Esophagus muscularis mucosa (tissue), 4 donors: ENCODE measurements at places on chromosomes 2 and 18. TPM values are rescaled to one million over a fixed set of nuclear protein-coding genes. Genes with fewer than 3 reads are reported as not detected.

- no peaks in the 10 kb centered on the region for H3K36me3 ChIP-seq
- H3K27me3 ChIP-seq = no peaks in the 10 kb centered on the region
- DNase-seq = peak; percentile 62
These were observed 16.5 kb downstream of the CPLX4 start for GRCh38 chr18:59301929-59302328.

The POMC gene
- total RNA-seq = 30.3 TPM

DNA sequence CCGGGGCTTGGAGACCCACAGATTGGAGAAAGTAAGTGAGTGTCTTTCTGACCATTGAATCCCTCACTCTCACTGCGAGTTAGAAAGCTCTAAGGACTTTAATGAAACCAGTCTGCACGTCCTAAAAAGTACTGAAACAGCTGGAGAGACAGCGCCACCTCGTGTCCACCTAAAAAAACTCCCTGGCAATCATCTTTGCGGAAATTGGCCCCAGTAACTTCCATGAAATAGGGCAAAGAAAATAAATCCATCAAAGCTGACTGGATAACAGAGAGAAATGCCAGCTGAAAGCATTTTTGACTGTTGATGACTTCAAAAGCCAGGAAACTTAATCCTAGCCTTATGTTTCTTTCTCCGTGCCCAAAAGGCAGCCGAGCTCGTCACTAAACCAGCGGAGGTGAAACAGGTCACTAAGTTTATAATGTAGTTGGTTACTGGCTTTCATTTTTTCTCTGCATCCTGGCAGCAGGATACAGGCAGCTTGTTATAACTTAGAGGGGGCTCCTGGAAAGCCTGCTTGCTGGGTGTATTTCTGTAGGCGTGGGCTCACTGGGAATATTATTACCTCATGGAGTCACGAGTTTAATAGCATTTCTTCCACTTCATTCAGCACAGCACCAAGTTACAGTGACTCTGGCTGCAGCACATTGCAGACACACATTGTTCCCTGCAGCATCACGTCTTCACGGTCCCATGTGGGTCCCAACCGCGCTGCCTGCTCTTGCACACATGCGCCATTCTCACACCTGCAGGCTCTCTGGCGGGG lies 266.5 kb downstream of the HRH4 start:
- peak; percentile 75 for DNase-seq
- H3K27ac ChIP-seq = no peak overlapping the region
- H3K27me3 ChIP-seq = no peaks in the 10 kb centered on the region
- H3K4me1 ChIP-seq = no peaks in the 10 kb centered on the region

The STRADB gene
- 14.5 TPM for total RNA-seq

DNA sequence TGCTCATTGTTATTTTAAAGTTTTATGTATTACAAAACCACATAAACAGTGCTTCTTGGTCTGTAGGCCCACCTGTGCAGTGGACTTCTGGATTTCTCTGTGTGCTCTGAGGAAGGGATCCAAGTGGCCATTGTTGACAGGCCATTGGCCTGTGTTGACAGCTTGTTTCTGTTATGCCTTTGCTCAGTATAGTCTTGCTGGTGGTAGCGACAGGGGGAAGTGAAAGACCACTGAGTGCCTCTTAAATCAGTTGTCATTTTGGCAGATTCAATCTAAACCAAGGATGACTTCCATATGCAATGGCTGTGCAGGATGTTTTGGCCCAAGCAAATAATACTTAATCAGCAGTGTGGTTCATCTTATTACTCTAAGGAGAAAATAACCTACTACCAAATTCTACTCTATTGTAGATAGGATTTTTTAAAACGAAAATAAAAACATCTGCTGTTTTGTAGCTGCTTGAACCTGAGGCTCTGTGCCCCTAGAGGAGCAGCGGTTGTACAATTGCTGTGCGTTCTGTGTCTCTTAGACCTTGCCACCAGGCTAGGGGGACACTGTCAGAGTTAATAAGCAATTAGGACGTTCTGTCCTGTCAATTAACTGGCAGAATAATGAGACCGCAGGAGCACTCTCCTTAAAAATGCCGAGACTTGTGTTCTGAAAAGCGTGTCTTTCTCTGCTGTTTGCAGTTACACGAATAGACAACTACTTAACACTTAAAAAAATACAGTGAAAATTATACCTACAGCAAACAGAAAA lies 108.2 kb downstream of the RHBDD1 start:
- no peaks in the 10 kb centered on the region for H3K36me3 ChIP-seq
- no peak overlapping the region for H3K27ac ChIP-seq
- H3K4me1 ChIP-seq = no peaks in the 10 kb centered on the region

- H3K4me3 ChIP-seq = peak within 1 kb of the TSS; percentile 81
- H3K27me3 ChIP-seq = no peaks in the 10 kb centered on the region
- H3K4me1 ChIP-seq = peaks cover 49% of the 10 kb centered on the region
- peak within 1 kb of the TSS; percentile 99 for H3K27ac ChIP-seq
These were observed at the start of gene HDAC4 for GRCh38 chr2:239400596-239401066. Gene HDAC4 (minus strand): TSS chr2:239401020. CDS start chr2:239352699, 48,321 bp downstream.

DNA sequence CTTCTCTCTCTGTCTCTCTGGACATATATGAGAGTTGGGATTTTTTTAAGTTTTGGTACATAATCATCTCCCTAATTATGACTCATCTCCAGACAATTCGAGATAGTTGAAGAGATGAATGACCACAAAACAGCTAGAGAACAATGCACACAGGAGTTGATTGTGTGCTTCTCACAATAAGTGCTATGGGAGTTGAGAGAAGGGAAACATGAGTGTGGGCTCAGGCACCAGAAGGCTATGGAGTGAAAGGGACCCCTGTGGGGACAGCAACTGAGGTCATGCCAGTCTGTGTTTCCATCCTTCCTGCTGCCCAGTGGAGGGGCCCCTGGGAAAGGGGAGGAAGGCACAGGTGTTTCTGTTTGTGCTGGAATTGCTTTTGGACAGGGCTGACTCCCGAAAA lies 6.5 kb upstream of the YWHAQ start:
- DNase-seq = no peak
- H3K36me3 ChIP-seq = no peaks in the 10 kb centered on the region
- no peak overlapping the region for H3K4me3 ChIP-seq
- H3K27ac ChIP-seq = no peak overlapping the region

The G6PC2 gene
- total RNA-seq = not detected

The CLEC4F gene
- not detected for total RNA-seq

The MAP2 gene
- total RNA-seq = 62.6 TPM

The PARD3B gene
- total RNA-seq = 35.4 TPM

The IL36A gene
- not detected for total RNA-seq

The CREG2 gene
- not detected for total RNA-seq

GRCh38 chr2:68992933-68993332 lies 18.5 kb downstream of the GKN1 start:
- no peak overlapping the region for H3K4me3 ChIP-seq
- no peak overlapping the region for H3K27ac ChIP-seq
- no peaks in the 10 kb centered on the region for H3K36me3 ChIP-seq
- H3K4me1 ChIP-seq = no peaks in the 10 kb centered on the region

The RFTN2 gene
- 7.4 TPM for total RNA-seq

GRCh38 chr18:9750606-9751304 lies 42.7 kb downstream of the RAB31 start:
- no peaks in the 10 kb centered on the region for H3K36me3 ChIP-seq
- peak; percentile 68 for DNase-seq
- H3K4me3 ChIP-seq = no peak overlapping the region
- H3K27ac ChIP-seq = no peak overlapping the region

The CCDC148 gene
- total RNA-seq = 3.2 TPM

- no peaks in the 10 kb centered on the region for H3K4me1 ChIP-seq
- H3K36me3 ChIP-seq = no peaks in the 10 kb centered on the region
- no peak overlapping the region for H3K27ac ChIP-seq
These were observed 237.6 kb upstream of the APCDD1 start for GRCh38 chr18:10216791-10217190.

GRCh38 chr2:129253461-129253812 lies 726.0 kb upstream of the RAB6C start:
- H3K4me3 ChIP-seq = no peak overlapping the region
- no peaks in the 10 kb centered on the region for H3K36me3 ChIP-seq
- peaks cover 4% of the 10 kb centered on the region for H3K27me3 ChIP-seq
- peak; percentile 89 for DNase-seq

The AMER3 gene
- total RNA-seq = not detected

- H3K36me3 ChIP-seq = peaks cover 65% of the 10 kb centered on the region
- no peaks in the 10 kb centered on the region for H3K27me3 ChIP-seq
- H3K4me1 ChIP-seq = no peaks in the 10 kb centered on the region
These were observed 7.6 kb downstream of the RTTN start for GRCh38 chr18:70197844-70198243.

The HOXD3 gene
- total RNA-seq = 1.7 TPM

- H3K4me1 ChIP-seq = peaks cover 17% of the 10 kb centered on the region
- no peaks in the 10 kb centered on the region for H3K27me3 ChIP-seq
- DNase-seq = no peak
- H3K4me3 ChIP-seq = no peak overlapping the region
These were observed 115.6 kb upstream of the CYP1B1 start for GRCh38 chr2:38191516-38191915.

- no peaks in the 10 kb centered on the region for H3K36me3 ChIP-seq
- no peak overlapping the region for H3K27ac ChIP-seq
- no peak overlapping the region for H3K4me3 ChIP-seq
- no peaks in the 10 kb centered on the region for H3K27me3 ChIP-seq
- no peaks in the 10 kb centered on the region for H3K4me1 ChIP-seq
These were observed 109.1 kb downstream of the HAUS1 start for GRCh38 chr18:46213295-46213694.

GRCh38 chr2:158539176-158540005 lies 82.6 kb downstream of the PKP4 start:
- peak overlapping the region; percentile 45 for H3K27ac ChIP-seq
- H3K4me1 ChIP-seq = peaks cover 15% of the 10 kb centered on the region
- no peak for DNase-seq
- no peaks in the 10 kb centered on the region for H3K36me3 ChIP-seq
- H3K27me3 ChIP-seq = no peaks in the 10 kb centered on the region

The HOXD11 gene
- total RNA-seq = not detected

DNA sequence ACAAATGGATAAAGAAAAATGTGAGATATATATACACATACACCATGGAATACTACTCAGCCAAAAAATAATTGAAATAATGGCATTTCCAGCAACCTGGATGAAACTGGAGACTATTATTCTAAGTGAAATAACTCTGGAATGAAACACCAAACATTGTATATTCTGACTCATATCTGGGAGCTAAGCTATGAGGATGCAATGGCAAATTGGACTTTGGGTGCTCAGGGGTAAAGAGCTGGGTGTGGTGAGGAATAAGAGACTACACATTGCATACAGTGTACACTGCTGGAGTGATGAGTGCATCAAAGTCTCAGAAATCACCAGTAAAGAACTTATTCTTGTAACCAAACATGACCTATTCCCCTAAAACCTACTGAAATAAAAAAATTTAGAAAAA lies 636.0 kb upstream of the LRATD1 start:
- H3K27me3 ChIP-seq = no peaks in the 10 kb centered on the region
- no peaks in the 10 kb centered on the region for H3K4me1 ChIP-seq
- no peak for DNase-seq
- no peaks in the 10 kb centered on the region for H3K36me3 ChIP-seq
- H3K27ac ChIP-seq = no peak overlapping the region

The ST8SIA5 gene
- 0.26 TPM for total RNA-seq

The ADCY3 gene
- total RNA-seq = 66.9 TPM

The PER2 gene
- total RNA-seq = 9.1 TPM

- peak overlapping the region; percentile 60 for H3K27ac ChIP-seq
- H3K4me1 ChIP-seq = peaks cover 42% of the 10 kb centered on the region
- no peaks in the 10 kb centered on the region for H3K36me3 ChIP-seq
- no peaks in the 10 kb centered on the region for H3K27me3 ChIP-seq
These were observed 99.0 kb downstream of the ZFP36L2 start for GRCh38 chr2:43127208-43127940.

- no peak for DNase-seq
- no peak overlapping the region for H3K4me3 ChIP-seq
- H3K27me3 ChIP-seq = no peaks in the 10 kb centered on the region
- no peak overlapping the region for H3K27ac ChIP-seq
- H3K36me3 ChIP-seq = no peaks in the 10 kb centered on the region
- H3K4me1 ChIP-seq = peaks cover 3% of the 10 kb centered on the region
These were observed 558.9 kb upstream of the PKDCC start for GRCh38 chr2:41488888-41489287.

- H3K27me3 ChIP-seq = no peaks in the 10 kb centered on the region
- H3K36me3 ChIP-seq = no peaks in the 10 kb centered on the region
- no peak overlapping the region for H3K27ac ChIP-seq
- H3K4me3 ChIP-seq = no peak overlapping the region
- no peaks in the 10 kb centered on the region for H3K4me1 ChIP-seq
These were observed 330.2 kb upstream of the FANCL start for GRCh38 chr2:58571181-58571852.

GRCh38 chr2:9984217-9984739 lies 32.8 kb downstream of the GRHL1 start:
- no peaks in the 10 kb centered on the region for H3K27me3 ChIP-seq
- peaks cover 34% of the 10 kb centered on the region for H3K4me1 ChIP-seq
- peak overlapping the region; percentile 50 for H3K27ac ChIP-seq
- no peak for DNase-seq
- H3K36me3 ChIP-seq = no peaks in the 10 kb centered on the region

DNA sequence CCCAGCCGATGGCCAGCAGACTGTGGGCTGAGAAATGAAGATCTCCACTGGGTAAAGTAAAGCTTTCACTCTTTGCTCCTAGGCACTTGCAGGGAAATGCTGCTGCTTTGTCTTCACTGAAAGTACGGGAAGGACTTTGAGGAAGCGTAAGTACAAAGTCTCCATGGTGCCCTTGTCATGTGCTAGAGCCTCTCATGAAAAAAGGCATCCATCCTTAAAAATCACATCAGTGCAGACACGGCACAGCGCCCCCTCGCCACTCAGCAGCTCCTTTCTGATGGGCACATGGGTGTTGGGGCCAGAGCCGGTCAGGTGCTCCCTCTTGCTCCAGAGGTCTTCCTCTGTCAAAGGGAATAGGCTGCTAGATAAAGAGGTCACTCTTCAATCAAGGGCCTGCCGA lies 109.0 kb upstream of the STPG4 start:
- no peak for DNase-seq
- no peak overlapping the region for H3K27ac ChIP-seq
- no peaks in the 10 kb centered on the region for H3K36me3 ChIP-seq
- H3K4me3 ChIP-seq = no peak overlapping the region
- peaks cover 19% of the 10 kb centered on the region for H3K4me1 ChIP-seq
